Stimulated activated CD4-positive, alpha-beta T cell treated with anti-CD3 and anti-CD28 coated beads, Interleukin-4, amount 100 ng/mL, for 24 hours (primary cell): ENCODE measurements at places on chromosomes 7 and 10.

DNA sequence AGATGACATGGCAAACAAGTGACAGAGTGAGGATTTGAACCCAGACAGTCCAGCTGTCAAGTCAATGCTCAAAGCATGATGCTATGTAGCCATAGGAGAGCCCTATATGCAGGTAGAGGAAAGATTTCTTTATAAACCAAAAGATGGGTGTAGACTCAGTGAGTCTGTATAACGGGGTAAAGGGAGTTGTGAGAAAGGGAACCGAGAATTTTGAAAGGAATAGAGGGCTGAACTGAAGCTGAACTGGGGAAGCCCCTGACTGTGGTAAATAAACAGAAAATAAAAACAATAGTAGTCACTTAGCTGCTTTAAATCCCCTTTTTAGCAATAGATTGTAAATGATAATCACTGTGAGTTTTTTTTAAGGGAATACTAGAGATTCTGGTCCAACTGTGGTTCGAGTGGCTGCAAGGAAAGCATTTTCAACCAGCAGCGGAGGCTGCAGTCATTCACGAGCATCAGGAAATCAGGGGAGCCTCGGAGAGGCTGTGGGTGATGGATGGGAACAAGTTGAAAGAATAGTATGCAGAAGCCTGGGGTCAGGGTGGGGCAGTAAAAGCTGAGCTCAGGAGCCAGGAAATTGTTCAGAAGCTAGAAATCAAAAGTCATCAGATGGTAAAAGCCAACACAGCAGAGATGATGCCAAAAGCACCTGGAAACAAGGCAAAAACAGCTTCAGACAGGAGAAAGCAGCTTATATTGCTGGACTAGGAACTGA lies 393.5 kb downstream of the GFRA1 start:
- no peak for DNase-seq

DNA sequence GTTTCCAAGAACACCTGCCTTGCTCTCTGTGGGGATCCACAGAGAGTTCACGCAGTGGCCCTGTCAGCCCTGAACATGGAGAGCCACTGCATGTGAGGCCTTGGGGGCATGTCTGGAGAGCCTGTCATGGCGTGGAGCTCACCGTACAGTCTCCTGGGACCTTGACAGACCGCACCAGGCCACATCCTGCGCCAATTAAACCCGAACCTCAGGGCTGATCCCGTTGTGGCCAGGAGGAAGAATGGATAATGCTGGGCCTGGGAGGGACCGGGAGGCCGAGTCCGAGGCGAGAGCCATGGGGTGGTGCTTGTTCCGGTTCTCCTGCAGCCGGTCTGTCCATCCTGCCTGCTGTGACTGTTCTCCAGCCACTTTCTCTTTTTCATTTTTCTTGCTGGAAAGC lies 68.7 kb downstream of the DNAJB6 start:
- no peak for DNase-seq

DNA sequence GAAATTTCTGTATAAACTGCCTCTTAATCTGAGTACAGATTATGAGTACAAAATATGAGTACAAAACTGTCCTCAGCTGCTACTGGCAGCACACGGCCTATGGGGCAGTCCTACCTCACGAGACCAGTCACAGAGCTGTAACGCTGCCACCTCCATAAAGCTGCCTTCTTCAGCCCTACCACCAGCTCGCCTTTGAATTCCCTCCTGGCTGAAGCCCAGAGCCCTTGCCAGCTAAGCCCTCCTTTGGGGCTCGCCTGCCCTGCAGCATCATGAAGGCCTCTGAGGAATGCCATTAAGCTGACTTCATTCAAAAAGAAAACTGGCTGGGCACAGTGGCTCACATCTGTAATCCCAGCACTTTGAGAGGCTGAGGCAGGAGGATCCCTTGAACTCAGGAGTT lies 180.0 kb upstream of the SH2B2 start:
- no peak for DNase-seq

GRCh38 chr10:132786476-132786883 lies 533 bp upstream of the NKX6-2 start:
- DNase-seq, result no peak

DNA sequence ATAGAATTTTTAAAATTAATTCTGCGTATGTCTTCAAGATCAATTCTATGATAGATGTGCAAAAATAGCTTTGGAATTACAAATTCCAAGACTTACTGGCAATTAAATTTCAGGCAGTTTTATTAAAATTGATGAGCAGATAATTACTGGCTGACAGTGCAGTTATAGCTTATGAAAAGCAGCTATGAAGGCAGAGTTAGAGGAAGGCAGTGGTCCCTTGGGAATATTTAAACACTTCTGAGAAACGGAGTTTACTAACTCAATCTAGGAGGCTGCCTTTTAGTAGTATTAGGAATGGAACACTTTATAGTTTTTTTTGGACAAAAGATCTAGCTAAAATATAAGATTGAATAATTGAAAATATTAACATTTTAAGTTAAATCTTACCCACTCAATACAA lies 70.8 kb downstream of the CFTR start:
- no peak for DNase-seq

DNA sequence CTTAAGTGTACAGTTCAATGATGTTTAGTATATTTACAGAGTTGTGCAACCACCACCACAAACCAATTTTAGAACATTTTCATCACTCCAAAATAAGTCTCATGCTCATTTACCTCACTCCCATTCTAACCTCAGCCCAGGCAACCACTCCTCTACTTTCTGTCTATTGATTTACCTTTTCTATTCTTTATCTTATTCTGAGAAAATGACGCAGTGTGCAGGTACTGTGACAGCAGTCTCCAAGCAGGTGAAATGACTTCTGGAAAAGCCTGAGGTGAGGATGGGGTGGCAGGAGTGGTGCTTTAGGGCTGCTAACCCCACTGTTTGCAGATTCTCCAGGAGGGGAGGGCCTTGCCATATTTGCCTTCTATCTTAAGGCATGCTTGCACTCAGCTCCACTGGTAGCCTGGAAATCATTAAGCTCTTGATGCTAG lies 39.5 kb downstream of the GARS1 start:
- no peak for DNase-seq

DNA sequence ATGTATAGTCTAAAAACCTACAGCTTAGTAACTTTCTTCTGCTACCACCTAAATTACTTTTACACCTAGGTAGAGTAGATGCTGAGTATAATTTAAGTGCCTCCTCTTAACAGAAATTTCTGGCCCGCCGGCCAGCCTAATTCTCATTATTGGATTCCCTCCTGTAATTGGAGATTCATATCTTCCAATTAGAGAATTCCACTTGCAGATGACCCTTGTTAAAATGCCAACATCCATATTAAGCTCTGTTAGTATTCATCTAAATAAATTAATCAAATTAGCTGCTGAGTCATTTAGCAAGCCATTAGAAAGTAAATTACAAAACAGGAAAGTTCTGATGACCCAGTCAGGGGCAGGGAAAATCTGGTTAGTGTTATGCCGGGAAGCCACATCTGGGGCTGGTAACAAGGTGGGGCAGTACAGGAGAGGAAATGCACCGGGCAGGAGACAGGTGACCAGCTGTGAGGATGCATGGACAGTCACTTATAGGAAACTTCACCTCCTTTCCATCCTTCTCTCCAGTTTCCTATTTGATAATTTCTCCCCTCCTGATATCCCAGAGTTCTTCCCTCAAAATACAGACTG lies 82.8 kb downstream of the ORC5 start:
- DNase-seq, result no peak

DNA sequence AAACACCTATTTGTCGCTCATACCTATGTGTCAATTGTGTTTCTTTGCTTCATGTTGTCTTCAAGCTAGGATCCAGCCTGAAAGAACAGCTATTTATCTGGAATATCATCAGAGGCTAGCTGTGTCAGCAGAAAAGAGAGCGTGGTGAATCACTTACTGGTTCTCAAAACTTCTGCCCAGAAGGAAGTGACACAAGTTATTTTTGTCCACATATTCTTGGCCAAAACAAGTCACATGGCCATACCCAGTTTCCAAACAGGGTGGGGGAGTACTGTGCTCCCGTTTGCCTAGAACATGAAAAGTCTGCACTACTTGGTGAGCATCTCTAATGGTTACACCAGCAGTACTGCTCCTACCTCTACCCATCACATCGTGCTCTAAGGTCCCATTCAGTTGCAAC lies 160.9 kb upstream of the CSTF2T start:
- no peak for DNase-seq

- no peak for DNase-seq
Measured at GRCh38 chr10:90977855-90978486, 57.1 kb upstream of the ANKRD1 start.

- peak; percentile 83 for DNase-seq
Measured at GRCh38 chr10:14583252-14583651, 191.4 kb downstream of the FAM107B start.

DNA sequence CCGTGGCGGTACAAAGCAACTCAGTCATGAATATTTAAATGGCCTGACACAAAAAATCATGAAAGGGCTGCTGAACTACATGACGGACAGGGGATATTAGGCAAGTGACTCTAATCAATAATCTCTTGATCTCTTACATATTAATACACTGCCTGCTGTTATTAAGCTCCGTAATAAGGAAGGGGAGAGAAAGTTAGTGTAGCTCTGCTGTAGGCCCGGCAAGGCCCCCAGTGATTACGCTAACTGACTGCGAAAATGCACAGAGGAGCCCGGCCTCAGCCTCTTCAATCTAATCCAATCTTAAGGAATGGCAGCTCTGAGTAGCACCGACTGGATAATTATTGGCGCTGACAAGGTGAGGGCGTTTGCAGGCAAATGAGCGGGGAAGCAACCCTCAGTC lies 583.5 kb upstream of the MKI67 start:
- no peak for DNase-seq

DNA sequence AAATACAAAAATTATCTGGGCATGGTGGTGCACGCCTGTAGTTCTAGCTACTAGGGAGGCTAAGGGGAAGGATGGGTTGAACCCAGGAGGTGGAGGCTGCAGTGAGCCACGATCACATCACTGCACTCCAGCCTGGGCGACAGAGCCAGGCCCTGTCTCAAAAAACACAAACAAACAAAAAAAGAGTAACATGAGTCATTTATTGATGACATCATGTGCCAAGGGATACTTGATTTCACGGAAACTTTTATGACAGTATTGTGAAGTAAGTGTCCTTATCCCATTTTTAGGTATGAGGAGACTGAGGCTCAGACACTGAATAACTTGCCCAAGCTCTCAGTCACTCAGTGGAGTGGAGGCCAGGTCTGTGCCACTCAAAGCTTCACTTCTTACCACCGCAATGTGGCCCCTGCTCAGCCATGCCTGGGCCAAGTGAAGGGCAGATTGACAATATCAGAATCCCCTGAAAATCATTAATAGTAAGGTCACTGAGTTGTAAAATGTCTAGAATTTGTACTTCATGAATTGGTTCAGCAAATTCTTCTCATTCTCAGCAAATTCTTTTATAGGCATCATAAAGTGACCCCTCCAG lies 36.5 kb downstream of the EMX2 start:
- no peak for DNase-seq

DNA sequence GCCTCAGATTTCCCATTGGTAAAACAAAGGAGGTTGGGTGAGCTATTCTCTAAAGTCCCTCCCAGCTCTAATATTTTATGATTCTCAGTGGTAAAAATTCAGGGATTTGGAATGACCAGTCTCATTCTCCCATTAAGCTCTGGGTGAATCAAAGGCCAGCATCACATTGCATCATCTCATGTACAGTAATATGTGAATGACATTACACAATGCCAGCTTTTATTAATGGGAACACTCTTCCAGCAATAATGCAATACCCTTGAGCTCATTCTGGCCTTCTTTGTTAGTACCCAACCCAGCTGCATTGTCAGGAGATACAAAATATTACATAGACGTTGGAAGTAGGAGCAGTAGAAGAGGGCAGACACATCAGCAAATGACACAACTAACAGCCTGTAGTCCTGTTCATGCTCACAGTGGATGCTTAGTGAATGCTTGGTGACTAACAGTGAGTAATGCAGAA lies 100.0 kb upstream of the EGR2 start:
- no peak for DNase-seq

GRCh38 chr10:550665-551372 lies 138.6 kb downstream of the DIP2C start:
- DNase-seq, result no peak

DNA sequence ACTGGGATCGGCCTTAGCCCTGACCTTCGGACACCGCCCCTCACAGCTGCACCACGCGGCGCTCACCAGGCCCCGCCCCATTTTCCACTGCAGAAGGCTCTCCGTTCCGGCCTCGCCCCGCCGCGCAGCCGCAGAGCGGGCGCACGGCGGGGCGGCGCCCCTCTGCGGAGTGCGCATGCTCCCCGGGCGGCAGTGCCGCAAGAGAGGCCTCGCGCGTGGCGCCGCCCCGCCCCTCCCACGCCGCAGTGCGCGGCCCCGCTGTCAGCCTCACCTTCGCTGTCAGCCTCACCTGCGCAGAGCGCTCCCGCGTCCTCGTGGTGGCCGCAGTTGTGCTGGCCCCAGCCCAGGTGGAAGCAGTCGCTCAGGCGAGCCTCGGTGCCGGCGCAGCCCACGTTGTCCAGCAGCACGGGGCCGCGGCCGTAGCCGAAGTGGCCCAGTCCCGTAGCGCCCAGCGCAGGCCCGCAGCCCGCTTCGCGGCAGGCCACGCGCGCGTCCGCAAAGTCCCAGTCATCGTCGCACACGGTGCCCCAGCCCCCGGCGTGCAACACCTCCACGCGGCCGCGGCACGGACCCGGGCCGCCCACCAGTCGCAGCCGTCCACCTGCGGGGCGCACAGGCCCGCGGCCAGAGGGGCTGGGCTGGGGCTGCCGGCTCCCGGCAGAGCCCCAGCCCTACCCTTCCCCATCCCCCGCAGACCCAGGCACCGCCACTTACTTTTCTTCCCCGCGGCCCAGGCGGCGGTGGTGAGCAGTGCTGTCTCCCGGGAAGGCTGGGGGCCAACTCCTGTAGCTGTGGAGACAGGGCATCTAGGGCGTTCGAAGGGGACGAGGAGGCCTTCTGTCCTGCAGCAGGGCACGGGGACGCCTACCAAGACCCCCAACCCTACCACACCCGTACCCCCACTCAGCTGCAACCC lies 16.1 kb downstream of the SSC4D start:
- peak; percentile 89 for DNase-seq

- no peak for DNase-seq
Measured at GRCh38 chr10:45383682-45384330, 9.8 kb downstream of the ALOX5 start.

- no peak for DNase-seq
Measured at GRCh38 chr7:99111591-99111990, 32.3 kb downstream of the SMURF1 start.

DNA sequence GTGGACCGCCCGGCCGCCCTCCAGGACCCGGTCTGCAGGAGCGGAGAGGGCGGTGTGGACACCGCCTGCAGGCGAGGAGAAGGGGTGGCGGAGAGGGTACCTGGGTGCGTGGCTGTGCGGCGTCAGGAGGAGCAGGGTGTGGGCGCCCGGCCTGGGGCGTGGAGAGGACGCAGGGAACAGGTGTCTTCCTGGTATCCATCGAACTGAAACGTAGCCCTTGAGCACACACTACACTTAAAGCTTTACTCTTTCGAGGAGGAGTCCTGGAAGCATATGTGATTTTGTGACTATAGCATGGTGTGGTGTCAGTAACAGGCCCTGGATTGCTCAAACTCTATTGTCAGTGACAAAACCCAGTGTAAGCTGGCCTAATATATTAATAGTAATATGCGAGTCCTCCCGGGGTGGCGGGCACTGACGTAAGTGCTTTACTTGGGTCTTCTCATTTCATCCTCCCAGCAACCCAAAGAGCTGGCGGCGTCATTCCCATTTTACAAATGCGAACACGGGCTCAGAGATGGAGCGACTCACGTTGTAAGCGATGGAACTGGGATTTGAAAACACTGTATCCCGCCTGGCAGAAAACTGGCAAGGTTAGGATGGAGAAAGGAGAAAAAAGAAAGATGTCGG lies 508 bp upstream of the TECPR1 start:
- no peak for DNase-seq
